Fibroblast of the aortic adventitia (primary cell): ENCODE measurements at places on chromosomes 13 and 19. TPM values are rescaled to one million over a fixed set of nuclear protein-coding genes. Genes with fewer than 3 reads are reported as not detected.

IGFL3 gene
- total RNA-seq, result not detected in 2 replicates

KIR3DL1 gene
- total RNA-seq, result not detected in 2 replicates

PTH2 gene
- total RNA-seq, result not detected in 2 replicates

NLRP5 gene
- not detected in 2 replicates for total RNA-seq

METTL21C gene
- 1.8 TPM in 1 of 2 replicates, not detected in the other for total RNA-seq

TEX26 gene
- not detected in 2 replicates for total RNA-seq

FGF14 gene
- total RNA-seq, result 1.4 TPM in 1 of 2 replicates, not detected in the other

GRIN2D gene
- 1.2 and 2.2 TPM in 2 replicates for total RNA-seq

OVOL3 gene
- not detected in 2 replicates for total RNA-seq

TUBA3C gene
- total RNA-seq, result not detected in 2 replicates

LRP3 gene
- 15.0 and 33.2 TPM in 2 replicates for total RNA-seq

TRIM28 gene
- total RNA-seq, result 233 and 474 TPM in 2 replicates

SHC2 gene
- total RNA-seq, result 0.81 and 3.3 TPM in 2 replicates

SYDE1 gene
- total RNA-seq, result 36.2 and 46.9 TPM in 2 replicates

CEACAM8 gene
- not detected in 2 replicates for total RNA-seq

SIGLECL1 gene
- not detected in 2 replicates for total RNA-seq

CKM gene
- not detected in 2 replicates for total RNA-seq

PCP2 gene
- total RNA-seq, result not detected in 2 replicates

SPRED3 gene
- 0.41 and 9.7 TPM in 2 replicates for total RNA-seq

ZNF93 gene
- 2.0 and 10.0 TPM in 2 replicates for total RNA-seq

CGB7 gene
- total RNA-seq, result 0.09 TPM in 1 of 2 replicates, not detected in the other

SOHLH2 gene
- total RNA-seq, result 1.6 and 1.7 TPM in 2 replicates

NDUFB7 gene
- 100 and 164 TPM in 2 replicates for total RNA-seq

ZNF611 gene
- total RNA-seq, result 10.9 and 12.8 TPM in 2 replicates

RASGRP4 gene
- total RNA-seq, result not detected in 2 replicates

SGCG gene
- 2.1 and 15.4 TPM in 2 replicates for total RNA-seq

LGI4 gene
- 0.09 and 3.7 TPM in 2 replicates for total RNA-seq

PSG2 gene
- total RNA-seq, result 0.27 TPM in 1 of 2 replicates, not detected in the other

DAND5 gene
- 0.18 TPM in 1 of 2 replicates, not detected in the other for total RNA-seq

ZNF66 gene
- total RNA-seq, result 4.0 and 5.0 TPM in 2 replicates

ZNF576 gene
- 10.0 and 10.3 TPM in 2 replicates for total RNA-seq

CCDC122 gene
- total RNA-seq, result 1.1 and 11.2 TPM in 2 replicates

NKPD1 gene
- total RNA-seq, result 0.25 and 0.36 TPM in 2 replicates

ZNF726 gene
- total RNA-seq, result 0.33 and 3.2 TPM in 2 replicates

VSTM2B gene
- not detected in 2 replicates for total RNA-seq

ZNF554 gene
- 3.2 and 13.5 TPM in 2 replicates for total RNA-seq

NFIX gene
- 68.0 and 160 TPM in 2 replicates for total RNA-seq

KCNJ14 gene
- total RNA-seq, result 0.54 and 1.3 TPM in 2 replicates

IL4I1 gene
- total RNA-seq, result 1.1 TPM in 1 of 2 replicates, not detected in the other

TMEM59L gene
- 1.2 and 2.2 TPM in 2 replicates for total RNA-seq

MYO1F gene
- total RNA-seq, result 0.09 and 0.41 TPM in 2 replicates

SHD gene
- not detected in 2 replicates for total RNA-seq

ZNF626 gene
- 7.1 and 18.9 TPM in 2 replicates for total RNA-seq

HIF3A gene
- 0.49 and 0.99 TPM in 2 replicates for total RNA-seq

MAP3K10 gene
- 5.0 and 8.0 TPM in 2 replicates for total RNA-seq

ANKLE1 gene
- total RNA-seq, result 0.09 and 0.41 TPM in 2 replicates

GRK1 gene
- not detected in 2 replicates for total RNA-seq

LILRA1 gene
- total RNA-seq, result not detected in 2 replicates

PLK5 gene
- not detected in 2 replicates for total RNA-seq

C5AR1 gene
- 0.09 TPM in 1 of 2 replicates, not detected in the other for total RNA-seq

ACTMAP gene
- 0.74 and 0.99 TPM in 2 replicates for total RNA-seq

P2RY11 gene
- 0.33 and 3.0 TPM in 2 replicates for total RNA-seq
